ENCODE measurements at places on chromosomes 7 and 10.
A peak's percentile ranks its signal among the peaks of the same experiment; 100 is the strongest.

GRCh38 chr10:69335063-69335587 is 56.8 kb downstream of the HK1 start:
- no peak for DNase-seq

GRCh38 chr7:58316-58715 is 134.1 kb upstream of the FAM20C start:
- DNase-seq = no peak

DNA sequence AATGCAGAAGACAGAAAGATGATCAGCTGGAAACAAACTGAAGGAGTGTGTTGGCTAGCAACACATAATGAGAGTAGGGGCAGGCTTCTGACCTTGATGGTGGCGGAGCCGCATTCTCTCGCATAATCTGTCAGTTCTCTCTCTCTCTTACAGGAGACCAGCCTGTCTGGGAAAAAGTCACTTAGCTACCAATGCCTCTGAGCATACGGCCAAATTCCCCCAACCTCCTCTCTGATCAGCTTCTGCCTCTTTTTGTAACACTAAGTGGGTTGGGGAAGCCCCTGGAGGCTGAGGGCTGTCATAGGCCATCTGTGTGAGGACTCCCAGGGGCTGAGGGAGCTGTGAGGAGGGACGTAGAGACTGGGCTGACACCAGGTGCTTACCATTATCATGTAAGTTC is 104.6 kb downstream of the HIPK2 start:
- DNase-seq = peak; percentile 57

DNA sequence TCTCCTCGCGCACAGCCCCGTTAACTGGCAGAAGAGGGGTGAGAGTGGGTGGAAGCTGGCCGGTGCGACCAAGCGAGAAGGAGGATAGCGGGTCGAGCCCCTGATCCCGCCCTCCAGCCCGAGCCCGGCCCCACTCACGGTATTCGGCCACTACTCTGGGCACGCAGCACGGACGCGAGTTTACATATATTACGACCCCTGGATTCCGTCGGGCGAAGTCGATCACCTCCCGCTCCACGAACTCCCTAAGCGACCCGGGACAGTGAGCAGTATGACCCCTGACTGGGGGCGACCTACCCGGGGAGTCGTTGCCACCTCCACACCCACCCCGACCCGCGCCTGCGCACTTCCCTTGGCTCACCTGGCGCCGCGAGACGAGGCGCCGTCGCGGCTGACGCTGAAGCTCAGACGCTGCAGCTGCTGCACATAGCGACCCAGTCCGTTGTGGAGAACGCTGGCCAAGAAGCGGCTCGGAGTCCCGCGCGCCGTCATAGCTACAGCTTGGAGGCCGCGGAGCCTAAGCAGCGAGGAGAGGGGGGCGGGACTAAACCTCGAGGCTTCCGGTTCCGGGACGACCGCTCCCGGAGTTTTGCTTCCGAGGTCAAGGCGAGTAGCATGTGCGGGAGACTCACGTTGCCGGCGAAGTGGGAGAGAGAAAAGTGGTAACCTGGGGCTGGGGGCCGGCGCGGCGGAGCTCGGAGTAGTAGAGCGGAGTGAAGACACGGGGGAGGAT is at the start of the genes MRPL43 and TWNK:
TSS of gene MRPL43 (minus strand) at position 546 of the 733 bp plus-strand sequence. CDS start at position 492, 54 bp downstream.
TSS of gene TWNK (plus strand) at position 592 of the 733 bp plus-strand sequence. CDS start 668 bp downstream, outside the sequence.
- DNase-seq = peak; percentile 94

- no peak for DNase-seq
Observed at GRCh38 chr7:150481186-150481920, 30.9 kb downstream of the GIMAP8 start.

GRCh38 chr7:131042269-131043160 is 285.2 kb upstream of the MKLN1 start:
- no peak for DNase-seq

DNA sequence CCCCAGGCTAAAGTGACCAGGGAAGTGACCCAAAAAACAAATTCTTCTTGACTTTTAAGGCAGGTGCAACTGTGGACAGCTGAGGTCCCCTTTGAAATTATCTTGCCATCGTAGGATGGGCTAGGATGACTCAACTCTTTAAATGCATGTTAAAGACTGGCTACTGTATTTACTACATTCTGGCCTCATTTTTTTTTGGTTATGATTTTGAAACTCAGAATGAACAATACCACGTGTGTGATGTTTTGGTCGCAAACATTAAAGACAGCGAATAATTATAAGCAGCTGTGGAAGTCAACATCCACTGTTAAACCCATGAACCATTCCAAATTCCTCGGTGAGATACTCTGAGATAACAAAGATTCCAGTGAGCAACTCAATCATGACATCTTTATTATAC is 1.2 kb upstream of the SLC13A4 start:
- DNase-seq = no peak

DNA sequence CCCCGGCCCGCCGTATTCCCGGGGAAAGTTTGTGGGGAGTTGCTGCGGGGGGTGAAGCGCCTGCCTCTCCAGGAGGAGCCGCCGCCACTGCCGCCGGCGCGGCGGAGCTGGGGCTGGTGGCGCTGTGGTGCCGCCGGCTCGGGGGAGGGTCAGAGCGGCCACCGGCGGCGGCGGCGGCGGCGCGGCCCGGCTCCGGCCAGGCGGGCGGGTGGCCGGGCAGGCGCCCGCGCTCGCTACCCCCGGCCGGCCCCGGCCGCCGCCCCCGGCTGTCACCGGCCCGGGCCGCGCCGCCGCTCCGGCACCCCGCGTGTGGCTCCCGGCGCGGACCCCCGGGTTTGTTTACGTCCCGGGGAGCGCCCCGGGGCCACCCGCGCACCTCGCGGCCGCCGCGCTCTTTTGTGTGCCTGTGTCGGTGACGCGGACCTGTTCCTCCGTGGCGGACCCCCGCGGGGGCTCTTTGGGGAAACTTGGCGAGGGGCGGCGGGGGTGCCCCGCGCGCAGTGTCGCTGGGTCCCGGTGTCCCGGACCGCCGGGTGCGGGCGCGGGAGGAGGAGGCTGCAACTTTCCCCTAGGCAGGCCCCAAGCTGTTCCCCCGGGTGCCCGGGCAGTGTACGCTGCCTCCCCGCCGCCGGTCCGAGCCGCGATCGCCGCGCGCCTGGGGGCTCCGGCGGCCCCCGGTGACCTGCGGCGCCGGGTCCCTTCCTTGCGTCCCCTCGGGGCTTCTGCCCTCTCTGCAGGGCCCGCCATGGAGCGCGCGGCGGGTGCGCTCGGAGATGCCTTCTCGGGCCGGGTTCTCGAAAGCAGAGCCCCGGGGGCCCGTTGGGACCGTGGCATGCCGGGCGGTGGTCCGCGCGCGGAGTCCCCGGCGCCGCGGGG is 593 bp upstream of the CUX1 start:
- peak; percentile 62 for DNase-seq

DNA sequence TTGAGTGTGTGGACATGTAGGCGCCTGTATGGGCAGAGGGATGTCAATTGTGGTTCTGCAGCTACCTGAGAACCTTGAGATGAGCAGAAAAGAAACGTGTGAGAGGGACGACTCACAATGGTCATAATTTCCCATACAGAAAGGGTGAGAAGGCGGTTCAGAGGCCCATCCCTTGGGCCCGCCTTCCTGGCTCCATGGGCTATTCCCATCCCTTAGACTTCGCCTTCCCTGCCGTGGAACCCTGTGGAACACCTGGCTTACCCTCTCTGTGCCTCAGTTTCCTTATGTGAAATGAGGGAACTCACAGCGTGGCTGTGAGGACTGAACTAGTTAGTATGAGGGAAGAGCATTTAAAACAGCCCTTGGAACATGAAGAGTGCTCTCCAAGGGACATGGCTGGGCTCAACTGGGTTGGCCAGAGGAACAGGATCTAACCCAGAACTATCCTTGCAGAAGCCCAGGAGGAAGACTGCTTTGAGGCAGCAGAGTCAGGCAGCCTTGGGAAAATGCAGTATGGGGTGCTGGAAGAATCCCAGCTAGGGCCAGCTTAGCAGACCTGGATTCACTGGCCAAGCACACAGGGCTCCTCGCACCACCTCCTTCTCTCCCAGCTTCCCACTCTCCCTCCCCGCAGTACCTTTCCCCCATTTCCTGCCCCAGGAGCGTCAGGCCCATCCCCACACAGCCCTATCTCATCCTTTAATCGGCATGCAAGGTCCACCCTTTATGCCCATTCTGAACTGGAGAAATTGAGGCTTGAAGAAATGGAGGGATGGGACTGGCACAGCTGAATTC is 11.1 kb upstream of the ZMIZ1 start:
- no peak for DNase-seq

DNA sequence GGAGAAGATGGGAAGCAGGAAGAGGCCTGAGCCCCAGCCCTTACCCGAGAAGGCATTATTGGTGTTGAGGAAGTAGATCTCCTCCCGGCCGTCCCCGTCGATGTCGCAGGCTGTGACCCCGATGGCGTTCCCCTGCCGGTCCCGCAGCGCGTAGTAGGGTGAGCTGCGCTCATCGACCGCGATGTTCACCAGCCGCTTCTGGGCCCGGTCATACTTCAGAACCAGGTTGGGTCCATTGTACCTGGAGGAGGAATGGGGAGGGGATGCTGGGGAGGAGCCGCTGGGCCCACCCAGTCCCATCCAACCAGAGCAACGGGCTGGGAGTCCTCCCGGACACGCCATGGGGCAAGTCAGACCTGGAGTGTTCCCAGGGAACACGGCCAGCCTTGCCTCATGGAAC is 86.5 kb downstream of the GOLGA7B start:
- DNase-seq = no peak

GRCh38 chr10:29611781-29612381 is 22.9 kb downstream of the SVIL start:
- DNase-seq = no peak

GRCh38 chr7:85602196-85602595 is 415.3 kb upstream of the SEMA3D start:
- no peak for DNase-seq

DNA sequence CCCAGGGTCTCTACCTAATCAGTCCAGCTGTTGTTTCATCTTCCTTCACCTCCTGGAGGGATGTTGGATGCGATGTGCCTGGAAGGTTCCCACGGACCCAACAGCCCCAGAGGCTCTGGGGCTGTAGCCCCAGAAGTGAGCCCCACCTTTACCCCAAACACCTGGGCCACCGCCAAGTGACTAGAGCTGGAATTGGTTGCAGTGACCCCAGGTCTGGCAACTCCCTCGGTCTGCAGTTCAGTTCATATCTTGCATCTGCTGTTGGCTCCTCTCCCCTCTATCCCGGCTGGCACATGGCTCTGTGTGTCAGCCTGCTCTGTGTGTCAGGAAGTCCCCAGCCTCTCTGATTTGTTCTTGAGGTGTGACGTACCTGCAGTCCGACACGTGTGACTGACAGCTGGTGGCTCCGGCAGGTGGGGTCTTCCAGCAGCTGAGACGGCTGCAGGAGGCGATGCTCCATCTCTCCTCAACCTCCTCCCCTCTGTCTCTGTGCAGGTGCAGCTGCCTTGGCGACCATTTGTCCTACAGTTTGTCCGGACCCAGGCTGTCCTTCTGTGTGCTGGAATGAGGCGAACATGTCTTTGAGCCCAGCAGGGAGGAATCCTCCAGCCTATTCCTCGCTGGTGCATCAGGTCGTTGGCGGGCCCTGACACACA is 38.6 kb downstream of the ELFN1 start:
- no peak for DNase-seq

GRCh38 chr10:33524041-33524440 is 189.6 kb upstream of the NRP1 start:
- DNase-seq = no peak

Measured in retina (tissue), 1 donor.